ENCODE measurements at places on chromosomes 11 and 22.

DNA sequence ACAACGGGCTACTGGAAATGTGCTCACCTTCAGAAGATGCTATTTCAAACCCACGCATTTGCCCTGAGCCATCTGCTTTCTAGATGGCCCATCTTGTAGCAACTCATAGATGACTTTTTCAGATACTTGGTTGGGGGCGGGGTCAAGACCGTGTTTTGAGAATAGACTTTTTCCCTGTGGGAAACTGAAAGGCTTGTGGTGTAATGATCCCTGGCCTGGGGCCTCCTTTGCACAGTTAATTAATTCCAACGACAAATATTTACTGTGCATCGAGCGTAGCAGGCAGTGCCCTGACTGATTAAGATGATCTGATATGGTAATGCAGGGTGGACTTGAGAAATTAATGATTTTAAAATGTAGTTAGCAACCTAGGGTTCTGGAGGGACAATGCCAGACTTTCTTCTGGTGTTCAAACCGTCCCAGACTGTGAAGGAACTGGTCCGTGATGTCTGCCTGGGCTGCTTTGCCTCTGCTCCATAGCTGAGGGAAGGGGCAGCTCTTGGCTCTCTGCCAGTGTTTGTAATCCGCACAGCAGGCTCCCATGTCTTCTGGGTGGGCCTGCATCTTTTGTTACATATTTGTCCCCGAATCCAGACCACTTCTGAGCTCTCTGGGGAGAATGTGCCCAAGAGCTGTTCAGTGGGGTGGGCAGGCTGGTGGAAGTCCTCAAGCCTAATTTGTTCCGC, 84.8 kb downstream of the ADAMTS15 start:
- no peak for DNase-seq

- DNase-seq = peak; percentile 96
These were observed at the start of gene APOL2 for GRCh38 chr22:36239401-36240171. APOL2 (minus strand) TSS chr22:36239527; CDS start chr22:36233162, 6,365 bp downstream.

DNA sequence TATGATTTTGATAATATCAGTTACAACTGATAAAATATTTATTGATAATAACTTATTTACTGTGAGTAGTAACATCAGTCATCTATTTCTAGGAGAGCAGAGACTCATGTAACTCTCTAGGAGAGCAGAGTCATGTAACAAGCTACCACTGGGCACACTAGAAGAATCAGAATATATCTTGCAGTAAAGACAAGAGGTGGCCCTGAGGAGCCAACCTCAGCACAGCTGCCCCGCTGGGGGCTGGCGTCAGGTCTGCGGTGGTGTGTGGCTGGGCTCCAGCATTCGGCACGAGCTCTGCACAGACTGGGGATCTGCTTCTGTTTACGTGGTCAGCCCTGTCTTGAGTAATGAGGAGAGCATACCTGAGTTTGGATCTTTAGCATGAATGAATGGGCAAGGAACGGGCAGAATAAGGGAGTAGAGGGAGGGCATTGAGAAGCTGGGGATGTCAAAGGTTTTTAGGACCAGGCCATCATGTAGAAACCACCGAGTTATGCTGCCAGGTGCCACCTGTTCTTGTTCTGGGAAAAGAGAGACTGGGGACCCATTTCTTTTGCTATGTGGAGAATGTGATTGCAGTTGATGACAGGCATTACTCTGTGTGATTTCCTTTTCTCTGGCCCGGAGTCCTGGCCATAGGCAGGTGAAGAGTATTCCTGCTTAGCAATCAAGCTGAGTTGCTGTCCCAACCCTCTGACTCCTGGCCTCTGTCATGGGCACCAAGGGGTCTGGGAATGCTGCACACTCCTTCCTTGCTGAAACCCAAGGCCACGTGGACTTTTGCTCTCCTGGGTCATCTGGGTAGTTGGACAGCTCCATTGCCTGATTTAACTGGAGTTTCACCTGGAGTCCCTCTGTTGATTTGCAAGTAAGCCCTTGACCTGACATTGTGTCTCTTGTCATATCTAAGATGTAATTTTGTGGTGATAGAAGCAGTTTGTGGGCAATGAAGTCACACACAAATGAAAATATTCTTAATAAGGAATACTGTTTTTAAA, 50.9 kb upstream of the HEPHL1 start:
- no peak for DNase-seq

DNA sequence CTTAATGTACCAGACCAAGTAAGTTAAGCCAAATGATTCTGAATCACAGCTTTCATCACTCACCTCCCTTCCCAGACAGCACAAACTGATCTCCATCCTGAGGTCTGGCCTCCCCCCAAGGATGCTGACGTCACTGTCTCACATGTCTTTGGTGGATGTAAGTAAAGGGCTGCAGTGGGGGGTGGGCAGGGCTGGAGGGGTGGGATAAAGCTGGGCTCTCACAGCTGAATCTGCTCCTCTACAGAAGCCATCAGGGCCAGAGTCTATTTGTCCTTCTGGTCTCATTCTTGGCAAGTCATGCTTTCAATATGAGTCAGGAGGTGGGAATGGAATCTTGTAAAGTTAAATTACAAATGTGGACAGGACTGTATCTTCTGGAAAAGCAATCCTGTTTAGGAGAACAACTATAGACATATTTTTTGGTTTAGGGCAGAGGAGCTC, 32.7 kb downstream of the P4HA3 start:
- no peak for DNase-seq

DNA sequence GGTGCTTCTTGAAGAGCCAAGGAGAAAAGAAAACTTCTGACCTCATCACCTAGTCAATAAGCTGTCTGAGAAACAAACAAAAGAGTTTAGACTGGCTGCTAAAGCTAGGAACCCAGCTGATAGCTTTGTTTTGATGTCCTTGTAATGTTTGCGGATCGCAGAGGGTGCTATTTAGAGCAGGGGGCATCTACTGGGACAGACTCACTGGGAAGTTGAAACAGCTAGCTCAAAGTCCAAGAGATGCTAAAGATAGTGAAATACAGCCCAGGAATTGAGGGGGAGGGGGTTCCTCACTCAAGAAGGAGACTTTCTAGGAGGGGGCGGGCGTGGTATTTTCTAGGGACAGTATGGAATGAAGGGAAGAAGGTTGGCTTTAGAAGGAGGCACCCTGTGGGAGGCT, 18.9 kb downstream of the ZBTB16 start:
- DNase-seq = no peak

GRCh38 chr11:84256618-84257017, 970.5 kb upstream of the CCDC90B start:
- no peak for DNase-seq

- peak; percentile 56 for DNase-seq
These were observed 1.4 kb upstream of the TCN2 start for GRCh38 chr22:30605449-30606110.

DNA sequence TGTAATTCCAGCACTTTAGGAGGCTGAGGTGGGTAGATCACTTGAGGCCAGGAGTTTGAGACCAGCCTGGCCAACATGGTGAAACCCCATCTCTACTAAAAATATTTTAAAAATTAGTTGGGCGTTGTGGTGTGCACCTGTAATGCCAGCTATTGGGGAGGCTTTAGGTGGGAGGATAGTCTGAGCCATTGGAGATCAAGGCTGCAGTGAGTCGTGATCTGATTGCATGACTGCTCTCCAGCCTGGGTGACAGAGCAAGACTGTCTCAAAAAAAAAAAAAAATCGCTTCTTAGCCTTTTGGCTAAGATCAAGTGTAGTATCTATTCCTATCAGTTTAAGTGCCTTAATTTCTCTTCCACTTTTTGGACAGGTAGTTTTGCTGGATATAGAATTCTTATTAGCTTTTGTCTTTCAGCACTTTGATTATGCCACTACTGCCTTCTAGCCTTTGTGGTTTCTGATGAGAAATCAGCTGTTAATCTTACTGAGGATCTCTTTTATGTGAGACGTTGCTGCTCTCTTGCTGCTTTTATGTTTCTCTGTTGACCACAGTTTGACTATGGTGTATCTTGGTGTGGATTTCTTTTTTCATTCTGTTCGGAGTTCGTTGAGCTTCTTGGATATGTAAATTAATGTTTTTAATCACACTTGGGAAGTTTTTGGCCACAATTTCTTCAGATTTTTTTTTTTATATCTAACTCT, 24.7 kb downstream of the CHEK1 start:
- DNase-seq = no peak

DNA sequence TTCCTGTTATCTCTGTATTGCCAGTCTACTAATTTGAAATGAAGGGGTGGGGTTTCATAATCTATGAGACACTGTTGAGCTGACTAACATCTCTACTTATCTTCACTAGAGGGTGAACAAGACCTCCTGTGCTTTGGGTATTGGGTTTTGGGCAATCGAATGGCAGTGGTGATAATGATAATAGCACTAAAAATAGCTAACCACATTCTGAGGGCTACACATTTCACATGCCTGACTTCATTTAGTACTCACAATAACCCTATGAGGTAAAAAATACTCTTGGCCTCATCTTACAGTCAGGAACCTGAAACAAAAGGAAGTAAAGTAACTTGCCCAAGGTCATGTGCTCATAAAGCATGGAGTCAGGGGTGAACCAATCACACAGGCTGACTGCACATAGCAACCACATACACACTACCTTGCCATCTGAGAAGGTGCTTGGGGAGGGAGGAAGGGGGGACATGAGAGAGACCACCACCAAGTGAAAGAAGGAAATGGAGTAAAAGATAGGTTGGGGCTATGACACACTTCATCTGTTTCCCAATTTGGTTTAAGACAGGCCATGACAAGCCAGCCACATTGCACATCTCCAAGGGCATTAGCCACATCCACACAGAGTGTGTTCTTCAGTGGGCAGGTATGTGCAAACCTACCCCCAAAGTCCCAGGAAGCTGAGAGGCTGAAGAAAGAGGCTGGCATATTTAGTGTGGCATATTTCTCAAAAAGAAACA, 387.6 kb upstream of the DDI1 start:
- DNase-seq = no peak

DNA sequence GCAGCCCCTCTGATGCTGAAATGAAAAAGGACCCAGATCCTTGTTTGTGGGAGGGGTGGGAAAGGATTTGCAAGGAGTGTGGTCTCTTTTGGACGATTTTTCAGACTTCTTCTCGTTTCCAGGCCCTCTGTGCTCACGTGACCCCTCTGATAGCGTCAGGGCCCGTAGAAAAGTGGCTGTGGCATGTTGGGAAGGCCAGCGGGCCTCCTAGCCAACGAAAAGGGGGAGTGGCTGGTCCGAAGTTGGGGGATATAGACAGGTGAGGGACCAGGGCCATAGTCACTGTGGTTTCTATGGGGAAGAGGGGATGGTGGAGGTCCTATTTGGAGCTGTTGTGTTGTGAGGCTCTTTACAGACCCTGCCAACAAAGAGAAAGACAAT, 6.6 kb downstream of the PARVB start:
- DNase-seq = no peak

DNA sequence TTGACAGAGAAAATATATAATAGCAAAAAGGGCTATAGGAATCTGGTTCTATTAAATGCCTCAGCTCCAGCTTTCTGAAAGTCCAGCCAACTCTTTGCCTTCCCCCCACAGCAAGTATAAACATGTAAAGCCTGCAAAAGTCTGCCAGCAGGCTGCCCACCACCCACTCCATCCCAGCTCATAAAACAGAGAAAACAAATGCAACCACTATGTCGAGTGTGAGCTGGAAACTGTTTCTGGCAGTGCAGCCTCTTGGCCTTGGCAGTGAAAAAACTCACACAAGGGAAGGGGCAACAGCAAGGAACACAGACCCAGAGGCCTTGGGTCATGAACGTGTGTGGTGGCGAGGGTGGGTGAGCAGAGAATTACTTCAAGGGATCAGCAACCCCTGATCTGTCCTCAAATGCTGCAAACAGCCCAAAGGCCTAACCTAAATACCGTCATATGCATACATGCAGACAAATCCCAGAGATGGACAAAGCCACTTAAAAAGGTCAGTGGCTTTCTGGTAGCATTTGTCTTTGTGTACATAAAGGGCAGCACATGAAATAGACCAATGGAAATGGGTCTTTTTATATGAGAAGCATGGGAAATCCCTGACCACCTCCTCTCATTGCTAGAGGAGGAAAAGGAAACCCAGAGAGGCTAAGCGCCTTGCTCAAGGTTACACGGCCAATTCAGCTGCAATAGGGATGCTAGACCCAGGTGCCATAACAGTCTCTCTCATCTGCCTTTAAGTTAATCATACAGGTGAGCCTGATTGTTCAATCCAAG, 74.8 kb downstream of the NAT10 start:
- DNase-seq = no peak

DNA sequence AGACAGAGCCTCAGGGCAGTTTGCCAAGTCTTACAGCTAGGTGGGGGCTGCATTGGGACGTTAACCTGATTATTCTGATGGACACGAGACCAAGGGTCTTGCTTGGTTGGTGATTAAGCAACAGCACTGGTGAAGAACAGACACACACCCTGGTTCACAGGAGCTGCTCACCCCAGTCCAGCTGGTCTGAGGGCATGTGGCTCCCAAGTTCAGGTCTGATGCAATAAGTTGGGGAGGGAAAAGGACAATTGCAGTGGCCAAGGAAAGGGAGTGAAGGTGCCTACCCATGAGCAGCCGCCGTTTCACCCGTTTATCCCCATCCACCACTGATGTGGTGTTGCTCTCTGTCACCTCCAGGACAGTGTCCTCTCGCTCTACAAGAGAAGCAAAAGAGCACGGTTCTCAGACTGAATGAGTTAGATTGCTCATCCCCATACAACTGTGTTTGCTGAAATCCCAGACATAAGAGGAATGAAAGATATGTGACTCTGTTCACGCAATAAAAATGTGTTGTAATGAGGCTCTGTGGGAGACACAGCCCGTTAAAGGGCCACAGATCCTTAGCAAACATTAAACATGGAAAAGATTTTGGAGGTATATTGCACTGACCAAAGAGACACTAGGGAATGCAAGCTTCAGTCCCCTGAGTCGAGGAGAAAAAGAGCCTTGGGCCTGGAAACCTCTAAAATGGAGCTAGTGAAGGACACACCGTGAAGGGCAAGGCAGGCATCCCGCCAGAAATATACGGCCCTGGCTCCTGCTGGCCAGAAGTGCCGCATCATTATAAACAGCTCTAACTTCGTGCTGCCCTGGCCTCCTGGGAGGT, 25.6 kb downstream of the SCUBE2 start:
- no peak for DNase-seq

- no peak for DNase-seq
These were observed 10.0 kb downstream of the PPM1F start for GRCh38 chr22:21942407-21943343.

DNA sequence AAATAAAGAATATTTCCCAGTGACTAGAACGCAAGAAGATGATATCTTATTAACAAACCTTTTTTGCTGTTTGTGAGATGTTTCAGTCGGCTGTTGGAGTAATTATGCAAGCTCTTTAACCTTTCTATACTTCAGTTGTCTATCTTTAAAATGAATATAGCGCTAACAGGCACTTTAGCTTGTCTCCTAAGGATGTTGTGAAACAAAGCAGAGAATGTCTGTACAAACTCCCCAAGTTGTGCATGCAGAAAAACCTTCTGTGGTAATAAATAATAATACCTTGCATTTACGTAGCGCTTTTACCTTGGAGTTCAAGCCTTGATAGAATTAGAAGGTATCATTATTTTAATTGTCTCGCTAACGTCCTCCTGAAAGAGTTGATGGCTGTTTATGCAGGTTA, 1.9 kb upstream of the KDM2A start:
- DNase-seq = no peak

- DNase-seq = no peak
These were observed 23.0 kb upstream of the GDPD4 start for GRCh38 chr11:77324508-77324907.

GRCh38 chr22:44664149-44664548, 37.9 kb upstream of the PRR5 start:
- DNase-seq = peak; percentile 84

- no peak for DNase-seq
These were observed 10.6 kb upstream of the CSNK2A3 start for GRCh38 chr11:11363674-11364073.

GRCh38 chr22:50140615-50141014, 29.9 kb upstream of the PANX2 start:
- DNase-seq = no peak

- no peak for DNase-seq
These were observed 312.1 kb downstream of the NTM start for GRCh38 chr11:131682373-131683015.

- DNase-seq = no peak
These were observed 1312.3 kb downstream of the FAM181B start for GRCh38 chr11:81421251-81421860.

All from RPMI8226 (cell line).